ENCODE measurements at places on chromosomes 6 and 20.

DNA sequence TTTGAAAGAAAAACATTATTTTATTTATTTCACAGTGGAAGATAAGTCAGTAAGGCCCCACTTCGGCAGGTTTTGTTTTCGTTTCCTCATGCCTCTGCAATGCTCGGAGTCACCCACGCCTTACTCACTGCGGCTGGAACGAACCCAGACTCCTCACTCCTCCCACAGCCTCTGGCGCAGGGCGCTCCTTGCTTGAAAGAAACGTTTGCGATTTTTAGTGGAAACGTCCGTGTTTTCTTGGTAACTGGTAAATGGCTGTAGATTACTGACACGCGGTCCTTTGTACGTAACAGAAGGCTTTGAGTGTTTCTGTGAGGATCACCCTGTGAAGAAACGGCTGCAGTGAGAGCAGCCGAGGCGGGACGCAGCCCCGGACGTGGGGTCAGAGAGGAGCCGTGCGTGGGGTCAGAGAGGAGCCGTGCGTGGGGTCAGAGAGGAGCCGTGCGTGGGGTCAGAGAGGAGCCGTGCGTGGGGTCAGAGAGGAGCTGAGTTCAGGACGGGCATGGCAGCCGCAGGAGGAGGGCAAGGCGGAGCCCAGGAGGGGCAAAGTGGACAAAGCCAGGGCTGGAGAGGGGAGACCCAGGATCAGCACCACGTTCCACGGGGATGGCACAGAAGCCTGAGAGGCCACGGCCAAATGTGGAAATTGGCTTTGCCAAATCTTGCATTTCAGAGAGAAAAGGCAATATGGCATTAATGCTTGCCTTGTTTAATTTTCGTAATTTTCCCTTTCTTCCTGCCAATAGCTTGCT, 198.6 kb upstream of the THBS2 start:
- no peak for DNase-seq

DNA sequence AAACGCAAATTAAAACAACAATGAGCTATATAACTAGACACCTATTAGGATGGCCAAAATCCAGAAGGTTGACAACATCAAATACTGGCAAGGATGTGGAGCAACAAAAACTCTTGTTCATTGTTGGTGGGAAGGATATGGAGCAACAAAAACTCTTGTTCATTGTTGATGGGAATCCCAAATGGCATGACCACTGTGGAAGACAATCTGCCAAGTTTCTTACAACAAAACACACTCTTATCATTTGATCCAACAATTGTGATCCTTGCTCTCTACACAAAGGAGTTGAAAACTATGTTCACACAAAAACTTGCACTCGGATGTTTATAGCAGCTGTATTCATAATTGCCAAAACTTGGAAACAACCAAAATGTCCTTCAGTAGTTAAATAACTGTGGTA, 61.8 kb upstream of the LAMA2 start:
- DNase-seq, result no peak

DNA sequence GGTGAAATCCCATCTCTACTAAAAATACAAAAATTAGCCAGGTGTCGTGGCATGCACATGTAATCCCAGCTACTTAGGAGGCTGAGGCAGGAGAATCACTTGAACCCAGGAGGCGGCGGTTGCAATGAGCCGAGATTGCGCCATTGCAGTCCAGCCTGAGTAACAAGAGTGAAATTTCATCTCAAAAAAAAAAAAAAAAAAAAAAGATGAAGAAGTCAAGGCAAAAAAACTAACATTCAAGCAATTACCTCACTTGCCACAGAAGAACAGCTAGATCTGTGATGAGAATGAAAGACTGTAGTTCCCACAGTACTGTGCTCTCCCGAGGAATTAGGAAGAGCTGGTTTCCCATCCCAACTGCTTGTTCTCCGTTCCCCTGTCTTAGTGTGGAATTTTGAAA, 144.7 kb upstream of the ECI2 start:
- no peak for DNase-seq

GRCh38 chr6:128432394-128432793, 88.0 kb downstream of the PTPRK start:
- no peak for DNase-seq

- no peak for DNase-seq
These were observed 8.9 kb downstream of the TREM1 start for GRCh38 chr6:41277605-41278004.

DNA sequence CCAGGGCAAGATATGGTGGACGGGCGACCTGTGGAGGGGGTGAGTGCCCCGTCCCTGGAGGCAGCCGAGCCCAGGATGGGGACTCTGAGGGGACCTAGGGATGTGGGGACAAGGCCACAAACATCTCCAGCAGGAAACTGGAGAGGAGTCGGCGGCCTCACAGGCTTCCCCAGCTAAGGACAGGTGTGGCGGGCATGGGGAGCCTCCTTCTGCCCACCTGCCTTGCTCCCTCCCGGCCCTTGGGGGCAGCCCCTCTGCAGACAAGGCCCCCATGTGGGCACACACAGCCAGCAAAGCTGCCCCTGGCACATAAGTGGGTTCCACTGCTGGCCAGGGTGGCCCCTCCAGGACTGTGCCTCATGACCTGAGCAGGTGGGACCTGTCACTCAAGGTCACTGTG, 4.6 kb downstream of the CHRNA4 start:
- DNase-seq, result no peak

DNA sequence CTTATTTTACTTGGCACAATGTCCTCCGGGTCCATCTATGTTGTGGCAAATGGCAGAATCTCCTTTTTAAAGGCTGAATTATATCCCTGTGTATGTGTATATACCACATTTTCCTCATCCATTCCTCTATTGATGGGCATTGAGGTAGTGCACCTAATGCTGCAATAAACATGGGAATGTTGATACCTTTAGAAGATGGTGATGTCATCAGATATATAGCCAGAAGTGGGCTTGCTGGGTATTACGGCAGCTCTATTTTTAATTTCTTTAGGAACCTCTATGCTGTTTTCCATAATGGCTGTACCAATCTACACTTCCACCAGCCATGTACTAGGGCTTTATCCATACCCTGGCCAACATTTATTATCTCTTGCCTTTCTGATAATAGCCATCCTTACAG, 315.7 kb downstream of the FOXA2 start:
- no peak for DNase-seq

GRCh38 chr6:55497694-55498093, 81.3 kb downstream of the HMGCLL1 start:
- DNase-seq, result no peak

DNA sequence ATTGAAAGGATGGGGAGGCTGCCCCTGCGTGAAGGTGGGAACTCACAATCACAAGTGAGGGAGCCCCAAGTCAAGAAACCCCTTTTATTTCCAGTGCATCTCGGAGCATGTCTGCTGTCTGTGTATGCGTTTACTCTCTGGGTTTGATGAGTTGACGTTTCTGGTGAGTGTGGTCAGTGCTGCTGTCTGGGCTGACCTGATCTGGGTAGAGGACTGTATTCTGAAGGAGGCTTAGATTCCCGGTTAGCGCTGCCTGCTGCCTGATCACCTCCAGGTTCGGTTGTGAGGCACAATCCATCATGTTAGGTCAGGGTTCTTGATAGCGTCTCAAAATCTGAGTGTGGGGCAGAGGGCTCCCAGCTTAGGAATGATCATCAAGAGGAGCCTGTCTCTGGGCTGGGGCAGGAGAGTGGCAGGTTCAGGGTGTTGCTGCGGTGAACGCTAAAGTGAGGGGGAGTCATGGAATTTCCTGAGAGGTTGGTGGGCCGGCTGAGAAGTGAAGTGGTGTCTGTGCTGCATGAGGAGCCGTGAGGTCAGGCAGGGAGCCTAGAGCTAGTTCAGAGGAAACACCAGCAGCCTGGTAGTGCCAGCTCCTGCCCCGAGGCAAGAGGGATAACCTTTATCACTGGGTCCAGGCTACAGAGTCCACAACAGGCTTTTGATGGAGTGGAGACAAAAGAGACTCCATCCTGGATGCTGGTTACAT, 225.3 kb upstream of the CST7 start:
- no peak for DNase-seq

DNA sequence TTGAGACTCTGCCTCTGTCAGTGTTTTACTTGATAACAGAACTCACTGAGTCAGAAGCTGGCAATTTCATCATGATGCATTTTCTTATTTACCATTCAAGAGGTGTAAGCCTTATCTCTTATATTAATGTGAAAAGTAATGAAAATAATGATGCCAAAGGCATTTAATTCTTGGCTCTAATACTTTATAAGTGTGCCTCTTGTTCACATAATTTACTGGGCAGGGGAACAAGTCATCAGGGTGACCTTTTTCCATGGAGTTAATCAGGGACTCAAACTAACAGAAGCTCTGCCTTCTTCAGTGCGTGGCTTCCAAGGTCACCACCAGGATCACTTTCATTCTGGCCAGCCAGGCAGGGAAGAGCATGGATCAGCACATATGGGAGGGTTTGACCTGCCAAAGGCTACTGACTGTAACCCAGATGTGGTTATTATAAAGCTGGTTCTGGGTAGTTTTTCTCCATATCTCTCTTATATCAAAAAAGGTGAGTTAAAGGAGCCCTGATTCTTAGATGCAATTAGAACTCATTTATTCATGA, 5.2 kb upstream of the PLCB1 start:
- no peak for DNase-seq

DNA sequence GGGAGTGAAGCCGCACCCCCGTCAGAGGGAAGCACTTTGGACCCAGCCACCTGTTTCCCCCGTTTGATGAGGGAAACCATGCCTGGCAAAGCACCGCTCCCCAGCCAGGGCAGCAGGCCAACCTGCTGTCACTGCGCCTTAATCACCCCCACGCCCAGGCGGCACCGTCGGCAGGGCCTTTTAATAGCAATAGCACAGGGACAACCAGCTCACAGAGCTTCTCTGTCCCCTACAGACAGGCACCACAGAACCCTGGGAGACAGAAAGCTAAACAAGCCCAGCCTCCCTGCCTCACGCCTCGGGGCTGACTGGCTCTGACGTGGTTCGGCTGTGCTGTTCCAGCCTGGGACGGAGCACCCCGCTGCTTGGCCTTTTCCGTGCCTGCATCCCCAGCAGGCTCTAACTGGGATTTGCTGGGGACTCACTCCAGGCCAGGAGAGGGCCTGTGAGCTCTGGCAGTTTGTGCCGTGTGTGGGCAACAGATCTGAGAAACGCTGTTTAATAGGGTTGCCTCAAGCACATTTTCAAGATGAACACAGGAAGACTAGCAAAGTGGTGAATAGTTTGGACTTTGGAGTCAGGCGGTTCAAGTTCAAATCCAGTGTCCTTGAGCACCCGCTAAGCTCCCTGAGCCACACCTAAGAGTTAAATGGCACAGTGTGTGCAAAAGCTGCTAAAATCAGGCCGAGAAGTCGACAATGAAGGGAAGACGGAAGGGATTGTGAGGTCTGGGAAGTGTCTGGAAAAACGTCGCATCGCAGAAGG, 223.8 kb downstream of the NRN1 start:
- no peak for DNase-seq

DNA sequence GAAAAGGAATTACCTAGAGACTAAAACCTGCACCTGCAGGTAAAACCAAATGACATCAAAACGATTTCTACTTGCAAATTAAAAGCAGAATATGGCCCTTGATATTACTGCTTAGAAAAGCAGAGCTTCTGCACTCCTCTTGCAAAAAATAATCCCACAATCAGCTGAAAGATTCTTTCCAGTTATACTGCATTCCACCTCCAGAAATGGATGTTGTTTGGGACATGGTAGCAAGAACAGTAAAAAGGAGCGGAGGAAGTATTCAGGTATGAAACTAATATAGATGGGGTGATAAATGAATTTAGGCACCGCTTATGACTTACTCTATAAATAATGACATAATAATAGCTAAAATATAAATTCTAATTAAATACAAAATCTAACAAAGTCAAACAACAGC, 14.9 kb downstream of the ATXN1 start:
- no peak for DNase-seq

- DNase-seq, result no peak
These were observed 59.4 kb downstream of the TMEM242 start for GRCh38 chr6:157263881-157264397.

DNA sequence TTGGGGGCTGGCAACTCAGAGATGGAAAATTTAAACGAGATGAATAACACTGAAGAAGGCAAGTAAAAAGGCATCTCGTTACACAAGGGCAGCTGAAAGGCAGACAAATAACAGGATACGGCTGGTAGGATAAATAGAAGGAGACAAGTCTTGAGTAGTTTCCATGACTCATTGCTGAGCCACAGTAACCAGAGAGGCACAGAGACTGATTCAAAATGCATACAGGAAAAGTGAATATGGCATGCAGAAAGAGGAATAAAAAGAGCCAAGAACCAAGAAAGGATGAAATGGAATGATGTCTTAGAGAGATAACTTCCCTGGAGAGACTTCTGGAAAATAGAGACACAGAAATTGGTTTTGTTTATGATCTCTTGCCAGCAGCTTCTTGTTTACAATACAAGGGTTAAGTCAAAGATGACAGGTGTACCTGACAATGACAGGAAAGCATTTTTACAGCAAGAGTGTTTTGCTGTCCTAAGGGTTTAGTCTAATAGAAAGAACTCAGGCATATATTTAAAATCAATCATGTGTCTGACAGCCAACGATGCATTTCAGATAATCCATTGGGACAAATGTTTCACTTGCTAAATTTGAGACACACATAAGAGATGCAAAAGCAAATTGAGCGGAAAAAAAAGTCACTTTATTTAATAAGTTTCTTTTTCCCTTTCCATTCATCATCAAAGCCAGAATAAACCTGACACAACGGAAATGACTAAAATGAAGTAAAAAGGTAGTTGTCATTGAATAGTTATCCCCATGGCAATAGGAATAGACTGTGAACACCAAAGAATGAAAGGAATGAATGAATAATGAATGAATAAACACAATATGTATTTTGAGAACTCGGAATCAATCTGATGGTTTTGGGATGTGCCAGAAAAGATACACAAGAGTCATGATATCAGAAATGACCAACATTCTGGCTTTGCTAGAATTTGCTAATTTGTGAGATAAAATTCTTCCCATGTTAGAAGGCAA, 68.0 kb upstream of the KCNQ5 start:
- DNase-seq, result no peak

DNA sequence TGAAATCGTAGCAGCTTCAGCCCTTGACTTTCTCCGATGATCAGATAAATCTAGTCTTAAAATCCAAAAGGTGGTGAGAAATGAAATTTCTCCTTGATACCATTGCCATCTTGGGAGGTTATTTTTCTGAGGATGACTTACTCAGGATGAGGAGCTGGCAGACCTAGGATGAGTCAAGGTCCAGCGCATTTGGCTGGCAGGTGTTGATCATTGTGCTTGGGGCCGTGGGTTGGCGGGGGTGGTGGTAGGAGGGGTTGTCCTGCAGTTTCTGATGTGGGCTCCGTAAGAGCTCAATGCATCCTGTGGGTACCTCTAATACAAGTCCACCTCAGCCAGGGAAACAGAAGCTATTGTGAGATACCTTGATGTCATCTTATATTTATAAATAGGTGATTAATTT, 148.3 kb upstream of the SCGN start:
- no peak for DNase-seq

DNA sequence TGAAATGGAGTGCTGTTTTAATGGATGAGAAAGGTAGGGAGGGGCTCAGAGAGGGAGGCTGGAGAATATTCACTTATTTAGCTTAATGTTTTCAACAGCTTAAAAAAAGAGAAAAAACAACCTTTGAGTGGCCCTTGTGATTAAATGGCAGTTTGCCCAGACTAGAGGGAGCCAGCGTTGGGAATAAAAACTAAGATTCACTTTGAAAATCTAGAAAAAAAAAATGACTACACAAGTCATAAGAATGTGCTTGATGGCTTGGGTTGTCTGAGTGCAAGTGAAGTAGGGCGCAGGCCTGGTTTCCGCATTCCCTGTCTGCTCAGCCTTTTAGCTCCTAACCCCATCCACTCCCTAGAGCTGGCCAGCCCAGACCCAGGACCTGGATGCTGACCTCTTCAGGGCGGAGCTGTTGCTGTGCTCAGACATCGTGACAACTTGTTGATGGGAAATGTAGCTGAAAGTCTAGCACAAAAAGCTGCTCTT, 28.9 kb downstream of the UTRN start:
- DNase-seq, result no peak

All from stimulated activated CD8-positive, alpha-beta memory T cell treated with anti-CD3 and anti-CD28 coated beads, Interleukin-12 subunit alpha, Interleukin-12 subunit beta, amount 100 ng/mL, for 4 hours (primary cell).